ENCODE measurements at places on chromosomes 16 and 17.

DNA sequence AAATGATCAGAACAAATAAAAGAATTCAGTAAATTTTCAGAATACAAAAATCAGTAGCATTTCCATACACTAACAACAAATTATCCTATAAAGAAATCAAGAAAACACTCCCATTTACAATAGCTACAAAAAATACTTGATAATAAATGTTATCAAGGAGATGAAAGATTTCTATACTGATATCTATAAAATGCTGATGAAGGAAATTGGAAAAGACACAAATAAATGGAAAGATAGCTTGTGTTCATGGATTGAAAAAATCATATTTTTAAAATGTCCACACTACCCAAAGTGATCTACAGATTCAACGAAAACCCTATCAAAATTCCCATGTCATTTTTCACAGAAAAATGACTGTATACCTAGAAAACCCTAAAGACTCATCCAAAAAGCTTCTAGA is 18.1 kb downstream of the SLFN12 start:
- no peak overlapping the region for H3K4me3 ChIP-seq
- H3K4me1 ChIP-seq, result no peaks in the 10 kb centered on the region
- no peak for DNase-seq
- peaks cover 54% of the 10 kb centered on the region for H3K36me3 ChIP-seq
- no peak overlapping the region for H3K27ac ChIP-seq
- no peaks in the 10 kb centered on the region for H3K27me3 ChIP-seq

DNA sequence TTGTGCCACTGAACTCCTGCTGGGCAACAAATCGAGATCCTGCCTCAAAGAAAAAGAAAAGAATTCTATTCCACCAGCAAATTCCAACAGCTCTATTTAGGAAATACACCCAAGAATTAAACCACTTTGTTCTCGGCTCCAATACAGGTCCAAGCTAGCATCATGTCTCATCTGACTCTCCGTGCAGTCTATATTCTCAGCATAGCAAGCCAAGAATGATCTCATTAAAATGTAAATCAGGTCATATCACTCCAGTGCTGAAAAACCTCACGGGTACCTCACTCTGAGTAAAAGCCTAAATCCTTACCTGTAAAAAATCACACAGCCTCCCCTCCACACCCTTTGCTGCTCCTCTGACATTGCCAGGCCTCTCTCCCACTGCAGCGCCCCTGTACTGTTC is 23.9 kb downstream of the UBE2G1 start:
- no peak overlapping the region for H3K4me3 ChIP-seq
- H3K4me1 ChIP-seq, result peaks cover 52% of the 10 kb centered on the region
- H3K27ac ChIP-seq, result no peak overlapping the region
- H3K36me3 ChIP-seq, result no peaks in the 10 kb centered on the region

DNA sequence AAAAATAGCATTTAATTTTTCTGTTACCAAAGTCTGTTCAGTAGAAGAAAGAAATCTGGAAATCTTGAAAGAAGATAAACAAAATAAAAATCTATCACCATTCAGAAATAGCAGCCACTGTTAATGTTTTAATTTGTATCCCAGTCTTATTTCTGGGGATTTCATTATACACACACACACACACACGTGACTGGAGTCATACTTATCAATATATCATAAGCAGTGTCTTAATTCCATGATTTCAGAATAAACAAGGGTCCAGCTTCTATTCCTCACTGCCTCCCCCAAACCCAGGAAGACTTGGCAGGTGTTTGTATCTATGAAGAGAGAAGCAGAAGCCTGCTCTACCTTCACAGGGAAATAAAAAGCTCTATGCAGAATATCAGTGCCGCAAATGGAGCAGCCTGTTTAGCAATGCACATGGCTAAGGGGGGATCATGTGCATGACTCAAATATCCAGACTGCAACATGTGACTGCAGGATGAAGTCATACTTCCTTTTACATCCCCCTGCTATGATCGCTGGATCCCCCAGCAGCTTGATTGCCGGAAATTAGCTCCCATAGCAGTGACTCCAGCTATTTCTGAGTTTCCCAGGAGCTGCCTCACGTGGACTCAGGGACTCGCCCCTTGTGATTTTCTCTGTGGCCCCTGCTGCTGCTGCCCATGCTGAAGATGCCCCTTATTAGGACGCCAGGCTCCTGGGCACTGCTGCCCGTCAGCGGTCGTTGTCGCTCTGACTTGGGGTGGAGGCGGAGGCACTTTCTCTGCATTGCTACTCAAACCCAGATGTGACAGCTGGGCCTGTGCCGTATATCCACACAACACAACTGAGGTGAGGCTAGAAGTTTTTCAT is 341.0 kb downstream of the CPPED1 start:
- H3K4me3 ChIP-seq, result no peak overlapping the region
- no peaks in the 10 kb centered on the region for H3K27me3 ChIP-seq
- H3K4me1 ChIP-seq, result no peaks in the 10 kb centered on the region
- no peak overlapping the region for H3K27ac ChIP-seq
- DNase-seq, result no peak

- peak; percentile 52 for DNase-seq
- no peaks in the 10 kb centered on the region for H3K27me3 ChIP-seq
- H3K27ac ChIP-seq, result no peak overlapping the region
- no peak overlapping the region for H3K4me3 ChIP-seq
These were observed 217.4 kb upstream of the TNRC6C start for GRCh38 chr17:77741109-77741508.

DNA sequence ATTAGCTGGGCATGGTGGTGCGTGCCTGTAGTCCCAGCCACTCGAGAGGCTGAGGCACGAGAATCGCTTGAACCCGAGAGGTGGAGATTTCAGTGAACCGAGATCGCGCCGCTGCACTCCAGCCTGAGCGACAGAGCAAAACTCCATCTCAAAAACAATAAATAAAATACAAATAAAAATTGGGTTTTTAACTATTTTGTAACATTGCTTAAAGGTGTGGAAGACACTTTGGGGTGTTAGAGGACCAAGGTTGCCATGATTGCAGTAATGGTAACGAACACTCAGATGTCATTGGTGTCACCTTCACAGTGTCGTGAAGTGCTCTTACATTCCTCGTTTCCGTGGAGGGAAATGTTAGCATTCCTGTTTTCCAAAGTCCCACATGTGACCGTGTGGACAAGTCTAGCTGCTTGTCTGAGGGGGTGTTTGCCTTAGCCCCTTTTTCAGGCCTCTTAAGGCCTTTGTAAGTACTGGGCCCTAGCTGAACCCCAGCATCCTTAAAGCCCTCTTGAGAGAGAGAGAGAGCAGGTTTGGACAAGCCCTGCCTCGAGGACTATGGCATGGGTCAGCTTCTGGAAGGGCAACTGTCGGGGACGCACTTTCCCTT is 8.6 kb downstream of the C16orf96 start:
- H3K27me3 ChIP-seq, result no peaks in the 10 kb centered on the region
- H3K4me1 ChIP-seq, result no peaks in the 10 kb centered on the region

GRCh38 chr16:50704245-50704644 is 10.8 kb downstream of the NOD2 start:
- no peak for DNase-seq
- H3K27ac ChIP-seq, result no peak overlapping the region
- H3K4me1 ChIP-seq, result no peaks in the 10 kb centered on the region
- H3K4me3 ChIP-seq, result no peak overlapping the region

DNA sequence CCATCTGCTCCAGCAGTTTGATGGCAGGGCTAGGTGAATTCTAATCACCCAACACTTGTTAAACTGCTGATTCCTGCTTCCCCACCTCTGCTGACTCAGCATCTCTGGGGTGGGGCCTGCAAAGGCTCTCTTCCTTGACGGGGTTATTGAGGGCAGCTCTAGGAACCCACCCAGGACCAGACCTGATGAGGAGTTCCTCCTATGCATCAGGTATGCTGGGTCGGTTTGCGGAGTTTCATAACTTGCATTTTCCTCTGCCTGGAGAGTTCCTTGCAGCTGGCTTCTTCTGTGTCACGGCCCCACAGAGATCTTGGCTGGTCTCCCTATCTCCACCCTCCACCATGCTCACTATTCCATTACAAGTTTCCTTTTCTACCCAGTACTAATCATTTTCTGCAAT is 93.4 kb upstream of the CCL2 start:
- H3K27me3 ChIP-seq, result no peaks in the 10 kb centered on the region
- no peaks in the 10 kb centered on the region for H3K36me3 ChIP-seq
- H3K27ac ChIP-seq, result no peak overlapping the region
- peaks cover 14% of the 10 kb centered on the region for H3K4me1 ChIP-seq

DNA sequence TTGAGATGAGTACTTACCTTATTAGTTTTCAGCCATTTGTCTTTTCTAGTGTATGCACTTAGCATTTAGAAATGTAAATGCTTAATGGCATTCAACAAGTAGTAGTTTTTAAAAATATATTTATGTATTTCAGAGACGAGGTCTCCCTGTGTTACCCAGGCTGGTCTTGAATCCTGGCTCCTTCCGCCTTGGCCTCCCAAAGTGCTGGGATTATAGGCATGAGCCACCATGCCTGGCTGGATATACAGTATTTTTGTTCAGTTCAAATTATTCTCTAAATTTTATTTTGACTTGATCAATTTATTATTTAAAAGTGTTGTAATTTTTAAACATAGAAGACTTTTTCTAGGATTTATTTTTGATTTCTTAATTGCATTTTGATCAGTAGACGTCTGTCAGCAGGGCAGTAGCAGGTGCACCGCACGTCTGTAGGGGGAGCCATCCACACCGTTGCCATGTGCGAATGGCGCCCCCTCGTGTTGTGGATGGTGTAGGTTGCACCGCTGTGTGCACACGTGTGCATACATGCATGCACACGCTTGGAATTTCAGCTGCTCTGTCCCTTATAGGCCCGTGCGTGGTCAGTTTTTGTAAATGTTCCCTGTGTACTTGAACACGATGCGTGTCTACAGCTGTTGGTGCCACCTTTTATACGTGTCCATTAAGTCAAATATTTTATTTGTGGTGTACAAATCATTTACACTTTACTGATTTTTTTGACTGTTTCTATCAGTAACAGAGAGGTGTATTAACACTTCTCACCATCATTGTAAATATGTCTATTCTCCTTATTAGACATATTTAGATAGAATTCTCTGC is 30.6 kb downstream of the RPTOR start:
- no peak overlapping the region for H3K27ac ChIP-seq
- H3K4me3 ChIP-seq, result no peak overlapping the region
- no peaks in the 10 kb centered on the region for H3K36me3 ChIP-seq
- H3K4me1 ChIP-seq, result no peaks in the 10 kb centered on the region
- H3K27me3 ChIP-seq, result no peaks in the 10 kb centered on the region

GRCh38 chr16:88956546-88957432 is 20.2 kb downstream of the CBFA2T3 start:
- H3K4me1 ChIP-seq, result no peaks in the 10 kb centered on the region
- no peaks in the 10 kb centered on the region for H3K36me3 ChIP-seq
- no peak overlapping the region for H3K4me3 ChIP-seq
- no peak for DNase-seq
- H3K27me3 ChIP-seq, result peaks cover 66% of the 10 kb centered on the region
- no peak overlapping the region for H3K27ac ChIP-seq

- H3K36me3 ChIP-seq, result no peaks in the 10 kb centered on the region
- DNase-seq, result no peak
- H3K4me3 ChIP-seq, result no peak overlapping the region
- H3K27ac ChIP-seq, result no peak overlapping the region
- no peaks in the 10 kb centered on the region for H3K27me3 ChIP-seq
These were observed 22.2 kb downstream of the KIAA0513 start for GRCh38 chr16:85049706-85050305.

DNA sequence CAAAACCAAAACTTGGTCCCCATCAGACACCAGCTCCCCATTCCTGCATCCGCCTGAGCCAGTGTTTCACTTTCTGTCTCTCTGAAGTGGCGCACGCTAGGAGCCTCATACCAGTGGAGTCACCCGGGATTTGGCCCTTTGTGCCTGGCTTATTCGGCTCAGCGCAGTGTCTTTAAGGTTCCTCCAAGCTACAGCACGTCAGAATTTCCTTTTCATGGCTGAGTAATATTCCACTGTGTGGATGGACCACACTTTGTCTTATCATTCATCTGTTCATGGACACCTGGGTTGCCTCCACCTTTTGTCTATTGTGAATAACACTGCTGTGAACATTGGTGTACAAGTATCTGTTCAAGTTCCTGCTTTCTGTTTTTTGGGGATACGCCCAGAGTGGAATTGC is 45.2 kb upstream of the CHMP6 start:
- no peaks in the 10 kb centered on the region for H3K36me3 ChIP-seq
- no peaks in the 10 kb centered on the region for H3K4me1 ChIP-seq
- DNase-seq, result peak; percentile 50
- H3K4me3 ChIP-seq, result no peak overlapping the region
- H3K27ac ChIP-seq, result no peak overlapping the region
- no peaks in the 10 kb centered on the region for H3K27me3 ChIP-seq

GRCh38 chr16:67407176-67407787 is 9.0 kb downstream of the ZDHHC1 start:
- no peaks in the 10 kb centered on the region for H3K36me3 ChIP-seq
- H3K4me3 ChIP-seq, result no peak overlapping the region
- no peak for DNase-seq
- H3K27ac ChIP-seq, result no peak overlapping the region
- H3K4me1 ChIP-seq, result no peaks in the 10 kb centered on the region

- H3K27me3 ChIP-seq, result no peaks in the 10 kb centered on the region
- no peaks in the 10 kb centered on the region for H3K36me3 ChIP-seq
- DNase-seq, result no peak
- H3K4me3 ChIP-seq, result no peak overlapping the region
- peaks cover 44% of the 10 kb centered on the region for H3K4me1 ChIP-seq
- no peak overlapping the region for H3K27ac ChIP-seq
These were observed 14.0 kb upstream of the MPRIP start for GRCh38 chr17:17028059-17028877.

- peak overlapping the region; percentile 25 for H3K4me3 ChIP-seq
- DNase-seq, result no peak
- H3K36me3 ChIP-seq, result no peaks in the 10 kb centered on the region
- H3K4me1 ChIP-seq, result peaks cover 4% of the 10 kb centered on the region
These were observed 81.6 kb downstream of the CCDC182 start for GRCh38 chr17:57663326-57664070.

- peaks cover 17% of the 10 kb centered on the region for H3K36me3 ChIP-seq
- peak overlapping the region; percentile 95 for H3K4me3 ChIP-seq
- H3K27me3 ChIP-seq, result no peaks in the 10 kb centered on the region
- peak; percentile 96 for DNase-seq
- peaks cover 36% of the 10 kb centered on the region for H3K4me1 ChIP-seq
These were observed 1.5 kb downstream of the MXRA7 start for GRCh38 chr17:76709077-76709950.

- H3K36me3 ChIP-seq, result no peaks in the 10 kb centered on the region
- no peak overlapping the region for H3K4me3 ChIP-seq
- no peaks in the 10 kb centered on the region for H3K4me1 ChIP-seq
- H3K27ac ChIP-seq, result no peak overlapping the region
- DNase-seq, result no peak
These were observed 1027.5 kb downstream of the CDH11 start for GRCh38 chr16:64094181-64094965.

DNA sequence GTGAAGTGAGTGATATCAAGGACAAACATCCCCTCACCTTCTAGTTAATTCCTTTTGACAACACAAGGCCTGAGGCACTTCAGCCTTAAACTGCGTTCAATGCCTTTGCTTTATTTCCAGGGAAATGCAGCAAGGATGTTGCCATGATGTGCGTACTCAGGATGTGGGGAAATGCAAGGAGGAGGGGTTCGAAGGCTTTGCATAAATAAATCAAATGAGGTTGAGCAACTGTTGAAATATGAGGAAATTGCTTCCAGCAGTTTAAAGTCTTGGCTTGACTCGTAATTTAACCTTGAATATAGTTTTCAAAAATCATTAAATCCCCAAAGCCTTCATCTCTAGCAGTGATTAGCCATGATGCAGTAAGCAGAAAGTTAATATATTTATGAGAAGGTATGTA is 81.8 kb upstream of the CCL2 start:
- H3K4me3 ChIP-seq, result no peak overlapping the region
- no peak overlapping the region for H3K27ac ChIP-seq
- H3K36me3 ChIP-seq, result no peaks in the 10 kb centered on the region
- H3K4me1 ChIP-seq, result peaks cover 16% of the 10 kb centered on the region
- DNase-seq, result no peak

GRCh38 chr16:3681206-3681605 is 26.7 kb downstream of the DNASE1 start:
- no peak for DNase-seq
- H3K36me3 ChIP-seq, result peaks cover 97% of the 10 kb centered on the region
- no peaks in the 10 kb centered on the region for H3K27me3 ChIP-seq
